ENCODE measurements at places on chromosomes 5 and 9. TPM values are rescaled to one million over a fixed set of nuclear protein-coding genes. Genes with fewer than 3 reads are reported as not detected.
A peak's percentile ranks its signal among the peaks of the same experiment; 100 is the strongest.

DNA sequence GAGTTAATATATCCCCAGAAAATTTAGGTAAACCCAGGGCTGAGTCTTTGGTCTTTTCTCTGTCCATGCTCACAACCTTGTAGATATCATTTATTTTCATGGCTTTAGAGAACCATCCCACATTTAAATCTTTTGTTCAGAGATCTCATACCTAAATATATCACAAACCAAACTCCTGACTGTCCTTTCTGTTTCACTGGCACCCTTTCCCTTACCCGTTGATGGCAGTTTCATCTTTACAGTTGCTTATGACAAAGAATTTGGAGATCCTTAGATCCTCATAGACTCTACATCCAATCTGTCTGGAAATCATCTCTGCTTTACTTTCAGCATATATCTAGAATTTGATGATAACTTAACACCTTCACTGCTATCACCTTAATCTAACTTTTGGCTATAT, 19.2 kb downstream of the RNF180 start:
- no peak overlapping the region for H3K4me3 ChIP-seq
- DNase-seq, result no peak
- no peaks in the 10 kb centered on the region for H3K27me3 ChIP-seq
- H3K27ac ChIP-seq, result no peak overlapping the region

DNA sequence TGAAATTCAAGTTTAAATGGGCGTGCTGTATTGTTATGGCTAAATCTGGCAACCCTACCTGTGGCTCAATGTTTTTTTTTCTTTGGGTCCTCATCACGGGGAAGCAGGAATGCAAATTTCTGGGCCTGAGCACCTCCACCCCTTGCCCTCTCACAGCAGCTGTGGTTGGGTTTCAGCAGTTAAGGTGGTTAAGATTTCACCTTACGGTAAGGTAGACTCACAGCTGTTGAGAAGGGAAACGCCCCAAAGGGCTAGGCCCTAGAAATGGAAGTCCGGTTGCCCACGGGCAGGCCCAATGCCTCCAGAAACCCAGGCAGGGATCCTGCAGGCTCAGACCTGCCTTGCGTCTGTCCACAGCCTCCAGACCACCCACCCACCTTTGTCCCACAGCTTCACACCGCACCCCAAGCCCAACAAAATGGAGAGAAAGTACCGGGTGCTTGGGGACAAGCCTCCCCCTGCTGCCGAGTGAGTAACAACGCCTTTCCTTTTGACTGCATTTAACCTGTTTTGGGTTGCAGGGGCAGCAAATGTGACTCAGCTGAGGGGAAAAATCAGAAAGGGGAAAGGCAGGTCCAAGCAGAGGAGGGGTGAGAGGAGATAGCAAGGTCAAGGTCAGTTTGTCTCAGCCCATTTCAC, 48.1 kb upstream of the TDRD7 start:
- no peak overlapping the region for H3K27ac ChIP-seq
- H3K4me3 ChIP-seq, result no peak overlapping the region
- H3K36me3 ChIP-seq, result peaks cover 10% of the 10 kb centered on the region
- no peaks in the 10 kb centered on the region for H3K4me1 ChIP-seq
- peaks cover 7% of the 10 kb centered on the region for H3K27me3 ChIP-seq

GRCh38 chr9:20592673-20593072, 29.6 kb downstream of the MLLT3 start:
- H3K4me3 ChIP-seq, result no peak overlapping the region
- peaks cover 5% of the 10 kb centered on the region for H3K36me3 ChIP-seq
- no peak for DNase-seq
- H3K27me3 ChIP-seq, result peaks cover 1% of the 10 kb centered on the region
- H3K27ac ChIP-seq, result no peak overlapping the region

DNA sequence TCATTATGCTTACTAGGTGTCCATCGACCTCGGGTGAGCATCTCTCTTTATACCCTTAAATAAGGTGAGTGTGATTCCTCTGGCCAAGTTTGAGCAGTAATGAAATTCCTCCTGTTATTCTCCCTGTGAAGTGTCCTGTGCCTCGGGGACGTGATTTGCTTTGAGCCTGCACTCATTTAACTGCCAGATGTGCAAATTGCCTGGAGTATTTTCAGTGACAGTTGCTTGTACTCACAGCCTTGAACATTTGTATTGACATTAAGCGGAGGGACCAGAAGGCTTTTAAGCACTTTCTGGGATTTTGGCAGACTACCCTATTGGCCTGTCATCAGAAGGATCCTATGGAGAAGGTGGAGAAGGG, 126.9 kb downstream of the DOCK2 start:
- H3K36me3 ChIP-seq, result no peaks in the 10 kb centered on the region
- peak overlapping the region; percentile 41 for H3K27ac ChIP-seq
- H3K4me3 ChIP-seq, result no peak overlapping the region
- DNase-seq, result no peak
- peaks cover 41% of the 10 kb centered on the region for H3K4me1 ChIP-seq

DNA sequence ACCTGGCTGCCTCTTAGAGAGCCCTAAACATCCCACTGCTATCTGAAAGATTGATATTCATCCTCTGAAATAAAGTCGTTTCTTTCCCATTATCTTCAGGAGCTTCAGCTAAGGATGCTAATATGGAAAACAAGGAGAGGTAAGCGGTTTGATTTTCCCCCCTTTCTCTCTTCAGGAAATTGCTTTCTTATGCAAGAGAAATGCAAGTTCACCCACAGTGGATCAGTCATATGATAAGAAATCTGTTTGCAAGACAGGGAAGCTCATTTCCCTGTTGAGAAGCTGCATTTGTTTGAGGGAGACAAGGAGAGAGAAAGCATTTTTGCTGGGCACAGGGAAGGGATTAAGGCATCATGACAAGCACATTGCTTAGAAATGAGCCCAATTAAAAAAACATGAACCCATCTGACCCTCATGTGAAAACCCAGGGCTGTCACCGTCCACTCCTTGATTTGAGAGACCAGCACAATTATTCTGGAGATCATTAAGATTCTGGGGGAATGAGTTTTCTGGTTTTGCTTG, 53.7 kb upstream of the BOD1 start:
- no peak overlapping the region for H3K27ac ChIP-seq
- H3K36me3 ChIP-seq, result peaks cover 8% of the 10 kb centered on the region
- no peaks in the 10 kb centered on the region for H3K27me3 ChIP-seq
- DNase-seq, result no peak

- H3K36me3 ChIP-seq, result no peaks in the 10 kb centered on the region
- peaks cover 3% of the 10 kb centered on the region for H3K27me3 ChIP-seq
- H3K4me3 ChIP-seq, result no peak overlapping the region
These were observed 266.2 kb downstream of the ARHGAP26 start for GRCh38 chr5:143036146-143036927.

GRCh38 chr9:98962861-98963260, 19.2 kb downstream of the COL15A1 start:
- no peaks in the 10 kb centered on the region for H3K4me1 ChIP-seq
- H3K27me3 ChIP-seq, result peaks cover 3% of the 10 kb centered on the region
- H3K4me3 ChIP-seq, result no peak overlapping the region
- peaks cover 4% of the 10 kb centered on the region for H3K36me3 ChIP-seq
- no peak for DNase-seq

DNA sequence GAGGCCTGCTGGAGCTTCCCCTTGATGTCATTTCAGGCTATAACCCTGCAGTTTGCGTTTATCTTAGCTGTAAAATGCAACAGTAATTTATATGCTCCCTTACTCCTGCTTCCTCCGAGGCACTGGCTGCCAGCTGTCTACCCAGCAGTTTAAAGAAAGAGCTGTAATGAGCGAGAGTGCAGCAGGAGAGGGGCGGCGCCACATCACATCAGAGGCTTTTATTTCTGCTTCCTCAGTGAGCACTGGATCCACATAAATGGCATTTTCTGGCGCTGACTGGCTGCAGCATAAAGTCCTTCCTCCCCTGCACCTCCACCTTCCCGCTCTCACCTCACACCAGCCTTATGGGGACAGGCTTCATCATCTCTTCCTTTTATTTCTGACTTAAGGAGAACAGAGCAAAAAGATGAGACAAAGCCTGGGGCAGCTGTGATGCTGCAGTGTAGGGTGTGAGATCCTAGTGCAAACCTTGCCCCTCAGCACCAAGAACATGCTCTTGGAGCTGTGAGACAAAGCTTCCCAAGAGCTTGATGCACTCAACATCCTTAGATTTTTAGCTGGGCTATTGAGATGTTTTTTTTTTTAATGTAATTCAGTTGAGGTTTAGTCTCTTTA, 829.6 kb upstream of the ZNF608 start:
- peaks cover 2% of the 10 kb centered on the region for H3K27me3 ChIP-seq
- DNase-seq, result peak; percentile 69
- H3K4me1 ChIP-seq, result peaks cover 37% of the 10 kb centered on the region
- H3K27ac ChIP-seq, result peak overlapping the region; percentile 99
- no peaks in the 10 kb centered on the region for H3K36me3 ChIP-seq

DNA sequence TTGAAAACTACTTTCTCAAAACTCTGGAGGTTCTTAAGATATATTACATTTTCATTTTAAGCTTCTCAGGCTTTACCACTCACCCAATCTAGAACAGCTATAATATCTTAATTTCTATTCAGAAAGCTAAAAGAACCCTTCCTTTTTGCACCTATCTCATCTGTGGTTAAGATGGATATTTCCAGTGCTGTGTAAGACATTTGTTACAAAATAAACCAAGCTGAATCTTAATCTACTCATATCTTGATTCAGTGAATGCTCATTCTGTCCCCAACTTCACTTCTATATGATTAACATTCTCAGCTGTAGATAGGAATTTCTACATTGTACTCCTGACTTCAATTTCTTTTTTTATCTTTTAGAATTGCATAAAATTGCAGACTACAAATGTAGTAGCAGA, 15.0 kb downstream of the ABHD17B start:
- no peaks in the 10 kb centered on the region for H3K36me3 ChIP-seq
- no peak overlapping the region for H3K27ac ChIP-seq
- H3K27me3 ChIP-seq, result peaks cover 4% of the 10 kb centered on the region
- DNase-seq, result no peak

DNA sequence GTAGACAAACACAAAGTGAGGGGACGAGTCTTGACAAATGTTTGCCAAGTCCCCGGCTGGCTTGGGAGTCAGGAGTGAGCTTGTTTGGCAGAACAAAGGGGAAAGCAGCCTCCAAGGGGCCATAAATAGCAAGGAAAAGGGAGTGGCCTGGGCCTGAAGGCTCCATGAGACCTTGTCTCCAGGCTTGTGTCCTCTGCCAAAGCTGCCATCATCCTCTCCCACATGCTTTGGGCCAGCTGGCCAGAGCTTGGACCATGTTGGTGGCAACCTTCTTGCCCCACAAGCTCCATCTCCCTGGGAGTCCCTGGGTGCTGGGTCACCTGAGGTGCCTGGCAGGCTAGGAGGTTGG, 13.3 kb upstream of the PITX1 start:
- H3K27ac ChIP-seq, result no peak overlapping the region
- no peak overlapping the region for H3K4me3 ChIP-seq
- H3K36me3 ChIP-seq, result peaks cover 6% of the 10 kb centered on the region
- H3K27me3 ChIP-seq, result peaks cover 37% of the 10 kb centered on the region
- no peak for DNase-seq

- peaks cover 1% of the 10 kb centered on the region for H3K27me3 ChIP-seq
- no peak for DNase-seq
- peaks cover 5% of the 10 kb centered on the region for H3K36me3 ChIP-seq
- H3K27ac ChIP-seq, result no peak overlapping the region
These were observed 163.5 kb upstream of the MSX2 start for GRCh38 chr5:174560861-174561260.

GRCh38 chr5:2905741-2906140, 154.3 kb upstream of the IRX2 start:
- H3K36me3 ChIP-seq, result peaks cover 5% of the 10 kb centered on the region
- H3K4me3 ChIP-seq, result no peak overlapping the region
- H3K4me1 ChIP-seq, result no peaks in the 10 kb centered on the region
- peaks cover 2% of the 10 kb centered on the region for H3K27me3 ChIP-seq
- no peak overlapping the region for H3K27ac ChIP-seq

- H3K27me3 ChIP-seq, result peaks cover 5% of the 10 kb centered on the region
- H3K4me3 ChIP-seq, result no peak overlapping the region
- H3K27ac ChIP-seq, result no peak overlapping the region
- no peak for DNase-seq
- peaks cover 3% of the 10 kb centered on the region for H3K4me1 ChIP-seq
These were observed 72.2 kb upstream of the TNFSF8 start for GRCh38 chr9:115002371-115003120.

DNA sequence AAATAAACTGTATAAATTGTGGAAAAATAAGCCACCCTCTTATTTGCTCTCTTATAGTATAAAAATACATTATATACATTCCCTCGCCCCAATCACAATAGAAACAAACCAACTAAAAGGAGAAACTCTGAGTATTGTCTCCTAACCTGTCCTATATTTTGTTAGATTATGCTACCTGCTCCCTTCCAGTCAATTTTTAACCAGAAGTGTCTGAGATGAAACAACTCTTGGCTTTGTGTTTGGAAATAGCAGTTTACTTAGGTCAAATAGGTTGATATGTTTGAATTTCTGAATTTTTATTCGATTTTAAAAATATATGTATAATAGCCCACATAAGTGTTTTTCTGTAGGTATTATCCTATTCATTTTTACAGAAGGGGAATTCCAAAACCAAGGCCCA, 475.0 kb upstream of the ZNF462 start:
- H3K4me3 ChIP-seq, result no peak overlapping the region
- no peak overlapping the region for H3K27ac ChIP-seq
- no peaks in the 10 kb centered on the region for H3K27me3 ChIP-seq
- no peak for DNase-seq
- H3K36me3 ChIP-seq, result no peaks in the 10 kb centered on the region

DNA sequence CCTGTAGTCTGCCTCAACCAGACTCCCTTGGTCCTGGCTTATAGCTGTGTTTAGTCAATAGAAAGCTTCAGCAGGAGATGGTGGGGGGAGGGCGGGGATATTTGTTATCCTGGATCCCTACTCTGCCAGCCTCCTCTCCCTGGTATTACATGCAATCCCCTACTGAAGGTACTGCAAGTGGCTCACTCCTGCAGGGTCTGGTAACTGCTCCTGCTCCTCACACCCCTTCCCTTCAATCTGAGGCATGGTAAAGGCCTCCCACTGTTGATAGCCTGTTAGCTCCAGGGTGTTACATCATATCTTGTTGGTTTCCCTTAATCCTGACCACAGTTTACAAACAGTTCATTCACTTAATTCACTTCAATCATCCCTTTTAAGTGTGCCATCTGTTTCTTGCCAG, 137.5 kb downstream of the AP3B1 start:
- no peak overlapping the region for H3K27ac ChIP-seq
- no peak for DNase-seq

DNA sequence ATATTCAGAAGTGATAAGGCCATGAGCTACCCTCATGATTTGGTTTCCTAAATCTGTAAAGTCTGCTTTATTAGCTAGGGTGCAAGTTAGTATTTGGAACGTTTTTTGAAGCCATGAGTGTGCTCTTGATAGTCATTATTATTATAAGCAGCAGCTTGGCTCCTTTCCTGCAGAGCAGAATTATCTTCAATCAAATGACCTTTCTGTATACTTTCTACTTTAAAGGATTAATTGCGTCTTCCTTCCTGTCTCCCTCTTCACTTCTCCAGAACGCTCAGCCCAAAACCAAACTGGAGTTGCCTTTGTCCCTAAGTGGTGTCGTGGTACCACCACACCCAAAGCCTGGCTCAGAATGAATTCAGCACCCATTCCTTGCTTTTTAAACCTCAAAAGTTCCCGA, 211.3 kb downstream of the ARHGAP26 start:
- H3K4me3 ChIP-seq, result no peak overlapping the region
- peaks cover 22% of the 10 kb centered on the region for H3K4me1 ChIP-seq
- H3K27me3 ChIP-seq, result no peaks in the 10 kb centered on the region
- peak overlapping the region; percentile 84 for H3K27ac ChIP-seq

The CDC20B gene
- 0.34 TPM for total RNA-seq

The ACSL6 gene
- total RNA-seq, result 8.1 TPM

The AGXT2 gene
- total RNA-seq, result not detected

The LRRC70 gene
- total RNA-seq, result 0.91 TPM

The TMEFF1 gene
- 171 TPM for total RNA-seq

The CD14 gene
- total RNA-seq, result 0.64 TPM

The CCDC171 gene
- total RNA-seq, result 3.2 TPM

The IFNB1 gene
- not detected for total RNA-seq

The UIMC1 gene
- total RNA-seq, result 38.5 TPM

The PCDHGA9 gene
- total RNA-seq, result 5.5 TPM

The OXCT1 gene
- 24.7 TPM for total RNA-seq

The PCDHB2 gene
- total RNA-seq, result 103 TPM

Data from glutamatergic neuron (in vitro differentiated cells).